ENCODE measurements at places on chromosomes 5 and 9. TPM values are rescaled to one million over a fixed set of nuclear protein-coding genes. Genes with fewer than 3 reads are reported as not detected.
A peak's percentile ranks its signal among the peaks of the same experiment; 100 is the strongest.

DNA sequence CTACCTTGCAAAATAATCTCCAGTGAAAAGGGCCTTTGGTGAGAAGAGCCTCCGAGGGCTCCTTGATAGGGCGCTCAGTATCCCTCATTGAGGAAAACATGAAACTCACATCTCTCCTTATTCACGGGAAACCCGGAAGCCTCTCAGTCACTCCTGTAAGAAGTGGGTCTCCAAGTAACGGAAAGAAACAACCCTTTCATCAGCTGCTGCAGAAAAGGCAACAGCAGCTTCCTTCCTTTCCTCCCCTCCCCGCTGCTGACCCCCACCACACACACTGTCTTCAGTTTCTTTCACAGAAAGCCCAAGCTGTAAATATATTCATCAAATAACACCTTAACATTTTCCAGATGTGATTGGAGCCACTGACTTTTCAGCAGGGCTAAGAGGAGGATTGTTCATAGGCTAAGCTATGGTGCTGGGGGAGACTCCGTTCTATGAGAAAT lies 81.4 kb downstream of the C9orf152 start:
- peak; percentile 81 for DNase-seq

- DNase-seq, result no peak
Observed at GRCh38 chr5:130965360-130965759, 199.7 kb downstream of the HINT1 start.

GRCh38 chr5:139204196-139204595 lies 6.0 kb upstream of the SIL1 start:
- DNase-seq, result peak; percentile 18

- DNase-seq, result peak; percentile 32
Observed at GRCh38 chr5:56350597-56351170, 117.6 kb upstream of the ANKRD55 start.

GRCh38 chr9:85172001-85172978 lies 502.8 kb downstream of the NTRK2 start:
- DNase-seq, result peak; percentile 84

- DNase-seq, result no peak
Observed at GRCh38 chr5:179267071-179267670, 78.1 kb downstream of the ADAMTS2 start.

- DNase-seq, result no peak
Observed at GRCh38 chr9:113269355-113269754, 6.0 kb downstream of the CDC26 start.

- no peak for DNase-seq
Observed at GRCh38 chr5:134005417-134006061, 764 bp upstream of the VDAC1 start.

GRCh38 chr9:119283078-119283794 lies 86.0 kb downstream of the BRINP1 start:
- DNase-seq, result peak; percentile 16

DNA sequence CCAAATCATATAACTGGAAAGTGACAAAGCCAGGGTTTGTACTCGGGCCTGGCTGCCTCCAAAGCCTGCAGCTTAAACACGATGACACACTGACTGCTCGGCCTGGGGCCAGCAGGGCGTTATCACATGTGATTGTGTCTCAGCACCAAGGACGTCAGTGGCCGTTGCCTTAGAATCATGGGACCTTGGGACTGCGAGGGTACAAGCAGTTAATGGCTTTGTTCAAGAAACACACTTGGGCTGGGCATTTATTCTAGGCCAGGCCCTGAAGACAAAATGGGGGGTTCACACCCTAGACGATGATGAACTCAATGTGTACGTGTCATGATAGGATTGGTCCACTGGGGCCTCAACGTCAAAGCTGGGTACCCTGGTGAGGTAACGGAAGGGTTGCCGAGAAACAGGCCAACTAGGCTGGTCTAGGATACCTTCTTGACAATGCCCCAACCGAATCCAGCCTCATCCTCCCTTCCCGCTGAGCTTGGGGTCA lies 13.0 kb downstream of the SH3PXD2B start:
- no peak for DNase-seq

DNA sequence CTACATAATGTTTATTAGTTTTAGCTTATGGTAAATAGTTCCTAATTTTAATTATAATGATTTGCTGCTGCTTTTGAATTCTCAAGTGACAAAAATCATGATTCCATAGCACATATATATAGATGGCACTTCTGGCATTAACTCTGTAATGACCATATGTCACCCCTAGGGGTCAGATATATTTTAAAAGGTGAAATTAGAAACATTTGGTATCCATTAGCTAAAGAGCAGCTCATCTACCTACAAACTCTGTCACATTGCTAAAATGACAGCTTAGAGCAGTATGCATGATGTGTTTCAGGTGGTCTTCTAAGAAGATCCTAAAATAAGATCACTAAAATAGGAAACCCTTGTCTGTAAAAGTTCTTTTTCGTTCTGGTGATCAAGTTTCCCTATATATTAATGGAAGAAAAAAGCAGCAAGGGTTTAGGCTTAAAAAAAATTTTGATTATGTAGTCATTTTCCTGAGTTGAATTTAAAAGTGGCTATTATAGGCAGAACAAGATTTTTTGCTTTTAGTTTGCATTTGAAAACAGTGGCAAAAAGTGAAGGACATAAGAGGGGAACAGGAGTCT lies 157.7 kb upstream of the POU5F2 start:
- no peak for DNase-seq

The KLHL9 gene
- total RNA-seq, result 22.5 TPM

The SIT1 gene
- 0.09 TPM for total RNA-seq

The IL13 gene
- not detected for total RNA-seq

The JAK2 gene
- 10.6 TPM for total RNA-seq

The TEX48 gene
- total RNA-seq, result not detected

The FBP1 gene
- total RNA-seq, result 0.53 TPM

The ARID3C gene
- 0.09 TPM for total RNA-seq

Measured in muscle of leg (tissue), 16 donors.